Colonic mucosa (tissue), 4 donors: ENCODE measurements at places on chromosomes 6 and 20. TPM values are rescaled to one million over a fixed set of nuclear protein-coding genes. Genes with fewer than 3 reads are reported as not detected.

DNA sequence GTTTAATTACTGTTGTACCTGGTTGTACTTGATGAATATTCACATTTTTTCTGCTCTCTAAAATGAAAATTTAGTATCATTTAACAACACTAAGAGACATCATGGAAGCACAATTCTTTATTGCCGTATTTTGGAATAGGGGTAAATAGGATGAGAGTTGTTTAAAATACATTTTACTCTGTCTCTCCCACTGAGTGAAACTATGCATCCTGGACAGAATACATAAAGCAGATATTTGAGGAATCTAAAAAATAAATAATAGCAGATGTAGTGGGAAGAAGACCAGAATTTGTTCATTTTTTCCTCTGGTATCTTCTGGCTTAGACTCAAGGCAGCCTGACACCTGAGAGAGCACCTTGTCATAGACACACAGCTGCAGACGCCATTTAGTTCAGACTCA is 119.1 kb upstream of the AHI1 start:
- no peak for DNase-seq
- H3K4me1 ChIP-seq, result no peaks in the 10 kb centered on the region
- H3K27me3 ChIP-seq, result no peaks in the 10 kb centered on the region
- no peak overlapping the region for H3K4me3 ChIP-seq

DNA sequence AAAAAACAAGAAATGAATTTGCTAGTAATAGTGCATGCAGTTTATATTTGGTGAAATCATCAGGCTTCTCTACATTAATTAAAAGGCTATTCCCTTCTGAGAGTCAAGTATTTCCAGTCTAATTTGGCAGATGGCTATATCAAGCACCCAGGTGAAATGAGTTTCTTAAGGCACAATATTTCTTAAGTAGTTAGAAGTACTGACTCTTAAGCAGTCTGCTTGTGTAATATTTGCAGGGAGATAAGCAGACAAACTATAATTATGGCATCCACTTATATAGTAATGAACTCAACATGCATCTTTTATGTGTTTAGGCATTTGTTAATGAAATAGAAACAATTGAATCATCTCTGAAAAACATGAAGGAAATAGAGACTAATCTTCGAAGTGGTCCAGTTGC is 189.2 kb downstream of the UTRN start:
- DNase-seq, result no peak
- H3K27ac ChIP-seq, result no peak overlapping the region
- no peaks in the 10 kb centered on the region for H3K27me3 ChIP-seq
- no peak overlapping the region for H3K4me3 ChIP-seq

DNA sequence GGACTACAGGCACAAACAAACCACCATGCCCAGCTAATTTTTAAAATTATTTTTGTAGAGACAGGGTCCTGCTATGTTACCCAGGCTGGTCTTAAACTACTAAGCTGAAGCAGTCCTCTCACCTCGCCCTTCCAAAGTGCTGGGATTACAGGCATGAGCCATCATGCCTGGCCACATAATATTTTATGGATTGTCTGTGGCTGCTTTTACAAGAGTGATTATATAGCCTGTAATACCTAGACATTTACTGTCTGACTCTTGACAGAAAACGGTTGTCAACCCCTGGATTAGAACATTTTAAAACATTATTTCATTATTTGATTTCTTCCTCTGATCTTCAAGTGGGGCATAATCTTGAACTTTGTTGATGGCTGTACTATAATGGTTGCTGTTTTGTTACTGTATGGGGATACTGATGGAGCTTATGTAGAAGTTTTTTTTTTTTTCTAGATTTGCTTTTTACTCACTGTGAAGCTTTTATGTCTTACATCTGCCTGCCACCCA is 14.3 kb downstream of the PARD6B start:
- peak overlapping the region; percentile 52 for H3K27ac ChIP-seq
- peaks cover 7% of the 10 kb centered on the region for H3K4me1 ChIP-seq
- no peaks in the 10 kb centered on the region for H3K36me3 ChIP-seq
- peak; percentile 39 for DNase-seq
- no peaks in the 10 kb centered on the region for H3K27me3 ChIP-seq

- no peak overlapping the region for H3K27ac ChIP-seq
- H3K27me3 ChIP-seq, result no peaks in the 10 kb centered on the region
- DNase-seq, result peak; percentile 21
- no peaks in the 10 kb centered on the region for H3K4me1 ChIP-seq
- H3K36me3 ChIP-seq, result no peaks in the 10 kb centered on the region
Measured at GRCh38 chr6:150527100-150527499, 72.6 kb upstream of the PLEKHG1 start.

DNA sequence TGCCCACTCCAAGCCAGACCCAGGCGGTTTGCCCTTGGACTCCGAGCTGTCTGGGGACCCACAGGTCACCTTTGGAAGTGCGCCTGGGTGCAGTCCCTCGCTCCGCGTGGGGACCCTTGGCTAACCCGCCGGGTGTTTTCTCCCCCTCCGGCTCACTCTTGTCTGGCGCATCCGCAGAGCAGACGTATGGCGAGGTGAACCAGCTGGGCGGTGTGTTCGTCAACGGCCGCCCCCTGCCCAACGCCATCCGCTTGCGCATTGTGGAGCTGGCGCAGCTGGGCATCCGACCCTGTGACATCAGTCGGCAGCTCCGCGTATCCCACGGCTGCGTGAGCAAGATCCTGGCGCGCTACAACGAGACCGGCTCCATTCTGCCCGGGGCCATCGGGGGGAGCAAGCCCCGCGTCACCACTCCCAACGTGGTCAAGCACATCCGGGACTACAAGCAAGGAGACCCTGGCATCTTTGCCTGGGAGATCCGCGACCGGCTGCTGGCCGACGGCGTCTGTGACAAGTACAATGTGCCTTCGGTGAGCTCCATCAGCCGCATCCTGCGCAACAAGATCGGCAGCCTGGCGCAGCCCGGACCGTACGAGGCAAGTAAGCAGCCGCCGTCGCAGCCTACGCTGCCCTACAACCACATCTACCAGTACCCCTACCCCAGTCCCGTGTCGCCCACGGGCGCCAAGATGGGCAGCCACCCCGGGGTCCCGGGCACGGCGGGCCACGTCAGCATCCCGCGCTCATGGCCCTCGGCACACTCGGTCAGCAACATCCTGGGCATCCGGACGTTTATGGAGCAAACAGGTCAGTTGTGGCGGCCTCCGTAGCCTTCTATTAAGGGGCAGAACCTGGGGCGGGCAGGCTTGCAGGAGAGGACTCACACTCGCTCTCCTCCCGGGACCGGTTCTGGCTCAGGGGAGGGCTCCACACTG is 1.1 kb downstream of the PAX1 start:
- no peak overlapping the region for H3K4me3 ChIP-seq
- H3K27ac ChIP-seq, result no peak overlapping the region
- no peaks in the 10 kb centered on the region for H3K36me3 ChIP-seq
- no peak for DNase-seq
- H3K4me1 ChIP-seq, result no peaks in the 10 kb centered on the region
- peaks cover 84% of the 10 kb centered on the region for H3K27me3 ChIP-seq

CDK5RAP1 gene
- total RNA-seq, result 18.2 TPM

DNA sequence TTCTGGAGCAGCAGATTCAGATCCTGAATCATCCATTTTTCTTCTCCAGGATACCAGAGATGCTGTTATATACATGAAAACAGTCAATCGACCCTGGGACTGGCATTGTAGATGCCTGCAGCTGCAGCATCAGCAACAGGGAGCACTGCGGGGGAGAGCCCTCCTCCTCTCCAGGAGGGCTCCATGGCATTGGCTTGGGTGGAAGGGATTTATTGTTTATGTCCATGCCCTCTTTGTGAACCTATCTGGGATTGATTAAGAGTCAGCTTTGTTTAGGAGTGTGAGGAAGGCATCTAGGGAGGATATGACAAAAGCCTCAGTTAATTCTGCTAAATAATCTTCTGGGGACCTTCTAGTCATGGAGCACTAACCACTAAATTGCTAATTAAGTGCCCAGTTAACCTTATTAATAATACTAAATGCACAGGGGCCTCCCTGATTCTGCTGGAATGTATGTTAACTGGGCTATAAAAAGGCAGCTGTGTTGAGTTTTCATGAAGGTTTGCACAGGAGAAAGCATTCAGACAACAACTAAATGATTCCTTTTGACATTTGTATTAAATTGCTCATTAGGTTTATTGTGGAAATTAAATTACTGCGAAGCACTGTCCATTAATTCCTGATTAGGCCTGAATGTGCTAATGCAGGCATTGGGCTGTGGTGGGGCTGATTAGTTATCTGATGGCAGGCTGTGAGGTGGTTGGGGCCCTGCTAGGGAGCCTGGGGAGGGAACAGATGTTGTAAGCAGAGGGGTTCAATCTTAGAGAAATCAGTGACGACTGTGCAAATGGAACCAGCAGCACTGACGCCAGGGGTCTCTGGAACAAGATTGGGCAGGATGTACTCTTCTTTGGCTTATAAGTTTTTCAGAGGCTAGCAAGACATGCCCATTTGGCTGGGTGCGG is 57.6 kb downstream of the IMPG1 start:
- no peaks in the 10 kb centered on the region for H3K4me1 ChIP-seq
- DNase-seq, result no peak

DNA sequence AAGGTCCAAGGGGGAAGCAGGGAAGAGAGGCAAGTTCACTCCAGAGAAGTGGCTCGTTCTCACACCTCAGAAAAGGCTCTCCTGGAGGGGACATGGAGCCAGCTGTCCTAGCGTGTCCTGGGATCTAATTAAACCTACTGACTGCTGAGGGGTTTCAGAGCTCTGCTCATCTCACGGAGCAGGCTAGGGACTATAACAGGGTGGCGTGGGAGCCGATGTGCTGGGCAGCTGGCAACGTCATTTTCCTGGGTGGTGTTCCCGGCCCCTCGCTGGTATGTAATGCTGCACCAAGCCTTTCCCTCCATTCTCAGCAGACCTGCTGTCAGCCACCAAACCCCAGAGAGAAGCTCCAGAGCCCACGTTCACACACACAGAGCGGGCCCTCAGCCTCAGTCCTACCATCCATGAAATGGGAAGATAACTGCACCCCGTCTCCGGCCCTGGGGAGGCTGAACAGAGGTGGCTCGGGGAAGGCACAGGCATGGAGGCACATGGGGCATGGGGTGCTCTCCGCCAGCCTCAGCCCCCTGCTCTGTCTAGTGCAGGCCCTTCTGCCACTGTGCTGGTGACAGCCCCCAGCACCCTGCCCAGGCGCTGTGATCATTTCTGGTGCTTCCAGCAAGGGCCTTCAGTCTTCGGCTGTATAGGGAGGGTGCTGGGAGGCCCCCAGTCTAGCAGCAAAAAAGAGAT is 1.9 kb downstream of the CST7 start:
- peak; percentile 16 for DNase-seq
- H3K4me1 ChIP-seq, result no peaks in the 10 kb centered on the region
- H3K4me3 ChIP-seq, result no peak overlapping the region
- no peak overlapping the region for H3K27ac ChIP-seq
- no peaks in the 10 kb centered on the region for H3K27me3 ChIP-seq

RBM24 gene
- 2.8 TPM for total RNA-seq

- no peak for DNase-seq
- H3K27me3 ChIP-seq, result no peaks in the 10 kb centered on the region
- no peaks in the 10 kb centered on the region for H3K36me3 ChIP-seq
Measured at GRCh38 chr6:137357263-137357947, 136.8 kb downstream of the OLIG3 start.

DCDC2 gene
- 9.4 TPM for total RNA-seq

GRCh38 chr6:80174900-80175572 is 68.6 kb downstream of the BCKDHB start:
- H3K36me3 ChIP-seq, result no peaks in the 10 kb centered on the region
- H3K27ac ChIP-seq, result no peak overlapping the region
- no peak overlapping the region for H3K4me3 ChIP-seq

- H3K27me3 ChIP-seq, result no peaks in the 10 kb centered on the region
- H3K36me3 ChIP-seq, result no peaks in the 10 kb centered on the region
- no peak for DNase-seq
- no peak overlapping the region for H3K27ac ChIP-seq
- H3K4me1 ChIP-seq, result no peaks in the 10 kb centered on the region
Measured at GRCh38 chr6:93584300-93584699, 164.9 kb upstream of the EPHA7 start.

DNA sequence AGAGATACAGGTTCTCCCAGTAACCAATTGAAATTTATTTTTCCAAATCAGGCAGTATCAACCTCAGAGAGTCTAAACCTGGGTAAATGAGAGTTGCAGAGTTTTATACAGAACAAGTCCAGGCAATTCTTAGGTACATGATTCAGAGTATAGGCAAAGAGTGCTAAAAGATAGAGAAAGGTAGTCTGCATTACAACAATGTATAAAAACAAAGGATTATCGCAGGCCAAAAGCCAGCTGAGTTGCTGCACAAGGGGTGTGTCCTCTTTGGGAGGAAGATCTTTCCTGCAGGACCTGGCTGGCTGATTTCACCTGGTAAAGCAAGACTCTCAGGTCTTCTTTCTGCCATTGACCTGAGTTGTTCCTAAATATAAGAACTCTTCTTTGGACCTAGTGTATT is 48.9 kb upstream of the ECHDC1 start:
- no peaks in the 10 kb centered on the region for H3K36me3 ChIP-seq
- no peak overlapping the region for H3K27ac ChIP-seq
- H3K27me3 ChIP-seq, result no peaks in the 10 kb centered on the region
- H3K4me1 ChIP-seq, result no peaks in the 10 kb centered on the region

DNA sequence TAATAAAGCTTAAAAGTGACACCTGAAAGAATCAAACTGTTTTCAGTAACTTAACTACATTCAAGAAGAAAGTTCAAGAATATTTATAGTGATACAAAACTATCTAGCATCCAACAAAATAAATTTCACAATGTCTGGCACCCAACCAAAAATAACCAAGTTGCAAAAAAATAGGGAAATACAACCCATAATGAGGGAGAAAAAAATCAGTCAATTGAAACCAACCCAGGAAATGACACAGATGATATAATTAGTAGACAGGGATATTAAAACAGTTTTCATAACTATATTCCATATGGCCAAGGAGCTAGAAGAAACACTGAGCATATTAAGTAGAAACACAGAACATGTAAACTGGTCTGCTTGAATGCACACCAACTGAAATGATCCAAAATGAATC is 120.2 kb upstream of the BEND3 start:
- no peaks in the 10 kb centered on the region for H3K4me1 ChIP-seq
- DNase-seq, result no peak
- H3K27ac ChIP-seq, result no peak overlapping the region
- H3K4me3 ChIP-seq, result no peak overlapping the region
- H3K27me3 ChIP-seq, result no peaks in the 10 kb centered on the region

DNA sequence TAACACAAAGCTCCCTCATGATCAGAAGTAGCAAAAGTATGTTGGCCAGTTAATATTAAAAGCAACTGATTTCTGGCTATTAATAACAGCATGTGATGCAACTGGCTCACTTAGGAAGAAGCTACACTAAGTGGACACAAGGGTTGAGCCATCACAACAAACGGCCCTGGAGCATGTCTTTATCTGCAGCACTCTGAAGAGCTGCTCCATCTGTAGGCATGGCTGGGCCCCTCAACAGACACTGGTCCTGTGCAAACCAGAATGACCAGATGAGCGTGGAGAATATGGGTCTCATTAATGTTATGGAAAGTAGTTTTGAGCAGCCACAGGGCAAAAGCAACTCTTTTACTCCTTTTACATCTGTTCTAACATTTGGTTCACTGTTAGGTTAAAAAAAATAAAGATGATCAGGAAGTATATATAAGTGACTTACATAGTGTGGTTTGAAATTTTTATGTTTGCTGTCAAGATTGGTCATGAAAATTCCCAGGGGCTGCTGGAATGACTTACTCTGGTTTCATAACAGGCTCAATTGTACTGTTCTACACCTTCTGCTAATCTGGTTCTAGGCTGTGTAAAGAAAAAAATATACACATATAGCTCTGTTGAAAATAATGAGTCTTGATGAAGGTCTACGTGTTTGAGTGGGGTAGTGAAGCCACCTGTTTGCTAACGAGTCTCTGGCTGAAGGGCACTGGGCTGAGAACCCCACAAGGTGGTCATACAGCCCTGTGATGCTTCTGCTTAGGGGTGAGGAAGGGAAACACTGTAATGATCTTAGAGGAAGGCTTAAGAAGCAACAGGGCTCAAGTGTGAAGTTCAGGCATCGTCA is 58.1 kb downstream of the INSM1 start:
- no peaks in the 10 kb centered on the region for H3K36me3 ChIP-seq
- no peaks in the 10 kb centered on the region for H3K27me3 ChIP-seq
- H3K27ac ChIP-seq, result no peak overlapping the region
- no peak for DNase-seq
- H3K4me1 ChIP-seq, result no peaks in the 10 kb centered on the region
- no peak overlapping the region for H3K4me3 ChIP-seq
